ENCODE measurements at places on chromosomes 16 and 17.
A peak's percentile ranks its signal among the peaks of the same experiment; 100 is the strongest.

GRCh38 chr17:40561871-40562611 lies 3.2 kb downstream of the CCR7 start:
- no peak for DNase-seq

- DNase-seq = no peak
Measured at GRCh38 chr17:82383411-82383810, 11.8 kb downstream of the UTS2R start.

- DNase-seq = no peak
Measured at GRCh38 chr16:70161350-70161749, 12.2 kb upstream of the CLEC18C start.

DNA sequence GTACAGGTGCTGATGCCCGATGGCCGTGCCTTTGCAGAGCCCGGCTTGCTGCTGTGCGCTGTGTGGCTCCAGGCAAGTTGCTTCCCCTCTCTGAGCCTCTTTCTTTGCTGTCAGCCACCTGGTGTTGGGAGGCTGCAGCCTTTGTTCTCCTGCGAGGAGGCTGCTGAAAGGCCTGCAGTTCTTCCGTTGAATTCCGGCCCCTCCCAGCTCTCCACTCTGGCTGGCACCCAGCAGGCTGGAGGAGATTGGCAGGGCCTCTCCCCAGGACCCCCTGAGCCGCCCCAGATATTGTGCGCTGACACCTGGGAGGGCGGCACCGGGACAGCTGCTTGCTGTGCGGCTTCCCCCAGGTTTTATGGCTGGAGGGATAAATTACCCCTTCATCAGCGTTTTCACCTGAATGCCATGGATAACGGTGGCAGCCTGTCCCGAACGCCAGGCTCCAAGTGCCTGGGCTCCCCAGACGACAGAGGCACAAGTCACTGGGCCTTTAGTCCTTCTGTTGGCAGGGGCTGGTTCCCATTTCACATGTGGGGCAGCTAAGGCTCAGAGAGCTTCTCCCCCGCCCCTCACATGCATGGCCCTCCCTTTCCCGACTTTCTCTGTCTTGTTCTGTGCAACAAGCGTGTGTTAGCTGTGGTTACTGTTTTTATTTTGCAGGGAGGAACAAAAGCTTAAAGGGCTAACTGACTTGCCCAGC lies 35.1 kb upstream of the GSE1 start:
- DNase-seq = no peak

GRCh38 chr16:72469932-72470331 lies 298.0 kb upstream of the PMFBP1 start:
- DNase-seq = no peak

GRCh38 chr17:8700546-8700945 lies 44.1 kb downstream of the CCDC42 start:
- DNase-seq = no peak

- DNase-seq = no peak
Measured at GRCh38 chr17:65226227-65226626, 89.1 kb downstream of the RGS9 start.

- no peak for DNase-seq
Measured at GRCh38 chr16:65767125-65767524, 599.4 kb upstream of the CDH5 start.

- DNase-seq = peak; percentile 34
Measured at GRCh38 chr16:12646490-12647274, 157.0 kb downstream of the CPPED1 start.

DNA sequence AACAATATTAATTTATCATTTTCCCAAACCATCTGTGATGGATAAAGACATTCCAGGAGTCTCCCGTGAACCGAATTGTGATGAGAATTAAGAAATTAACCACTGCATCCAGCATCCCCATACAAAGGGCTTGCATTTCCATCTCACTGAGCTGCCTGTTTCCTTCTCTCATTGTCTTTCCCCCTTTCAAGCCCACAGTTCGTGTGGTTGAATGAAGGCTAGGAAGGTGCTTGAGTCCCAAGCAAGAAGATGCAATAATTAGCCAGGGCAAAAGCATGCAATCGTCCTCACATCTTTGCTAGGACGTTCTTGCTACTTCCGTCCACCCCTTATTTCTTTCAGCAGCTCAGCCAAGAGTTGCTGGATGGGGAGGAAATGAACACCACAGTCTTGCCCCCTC lies 146.1 kb downstream of the NTN1 start:
- no peak for DNase-seq

GRCh38 chr16:66605979-66606751 lies 1.7 kb downstream of the CMTM3 start:
- DNase-seq = no peak

GRCh38 chr17:28487881-28488532 lies 14.6 kb downstream of the SLC13A2 start:
- DNase-seq = no peak

GRCh38 chr16:22191532-22192260 lies 14.4 kb upstream of the EEF2K start:
- DNase-seq = no peak

GRCh38 chr16:24717411-24717810 lies 12.0 kb upstream of the TNRC6A start:
- DNase-seq = no peak

DNA sequence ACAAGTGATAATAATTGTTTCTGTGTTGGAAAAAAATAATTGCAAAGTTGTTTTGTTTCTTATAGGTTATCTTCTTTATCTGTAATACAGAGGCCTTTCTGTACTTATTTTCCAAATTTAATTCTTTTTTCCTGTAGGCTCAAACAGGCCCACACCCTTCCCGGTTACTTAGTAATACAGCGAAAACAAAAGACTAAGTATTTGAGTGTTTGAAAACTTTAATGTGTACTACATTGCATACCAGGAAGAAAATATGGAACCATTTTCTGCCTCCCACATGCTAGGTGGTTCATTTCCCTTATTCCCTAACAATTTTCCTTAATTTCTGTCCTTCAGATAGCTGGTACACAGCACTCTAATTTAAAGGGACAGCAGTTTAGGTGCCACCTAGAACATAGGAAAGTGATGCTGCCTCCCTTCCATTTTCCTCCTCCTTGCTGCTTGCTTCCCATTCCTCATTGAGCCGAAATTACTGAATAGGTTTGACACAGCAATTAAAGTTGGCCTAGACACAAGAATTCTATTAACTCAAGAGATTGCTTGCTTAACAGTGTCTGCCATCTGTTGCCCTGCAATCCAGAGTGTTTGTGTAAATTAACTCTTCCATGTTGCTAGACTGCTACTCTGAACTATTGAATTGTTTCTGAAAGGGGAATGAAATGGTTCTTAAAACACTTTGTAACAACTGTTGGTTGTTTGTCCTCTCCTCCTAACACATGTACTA lies 24.2 kb downstream of the CYB5B start:
- no peak for DNase-seq

- DNase-seq = no peak
Measured at GRCh38 chr17:66002812-66003211, 189.1 kb downstream of the CEP112 start.

DNA sequence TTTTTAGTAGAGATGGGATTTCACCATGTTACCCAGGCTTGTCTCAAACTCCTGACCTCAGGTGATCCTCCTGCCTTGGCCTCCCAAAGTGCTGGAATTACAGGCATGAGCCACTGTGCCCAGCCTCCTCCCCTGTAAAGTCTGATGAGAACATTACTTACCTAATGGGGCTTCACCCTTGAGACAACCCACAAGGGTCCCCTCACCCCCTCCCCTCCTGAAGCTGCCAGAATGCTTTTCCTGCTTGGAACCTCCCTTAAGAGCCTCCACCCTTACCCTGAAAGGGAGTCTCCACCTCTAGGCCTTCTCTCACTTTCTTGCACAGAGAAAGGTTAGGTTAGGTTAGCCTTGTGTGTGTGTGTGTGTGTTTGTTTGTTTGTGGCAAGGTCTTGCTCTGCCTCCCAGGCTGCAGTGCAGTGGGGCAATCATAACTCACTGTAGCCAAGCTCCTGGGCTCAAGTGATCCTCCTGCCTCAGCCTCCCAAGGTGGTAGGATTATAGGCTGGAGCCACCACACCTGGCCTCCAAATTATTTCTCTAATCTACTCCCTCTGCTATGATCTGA lies 8.9 kb downstream of the SLC5A11 start:
- no peak for DNase-seq

DNA sequence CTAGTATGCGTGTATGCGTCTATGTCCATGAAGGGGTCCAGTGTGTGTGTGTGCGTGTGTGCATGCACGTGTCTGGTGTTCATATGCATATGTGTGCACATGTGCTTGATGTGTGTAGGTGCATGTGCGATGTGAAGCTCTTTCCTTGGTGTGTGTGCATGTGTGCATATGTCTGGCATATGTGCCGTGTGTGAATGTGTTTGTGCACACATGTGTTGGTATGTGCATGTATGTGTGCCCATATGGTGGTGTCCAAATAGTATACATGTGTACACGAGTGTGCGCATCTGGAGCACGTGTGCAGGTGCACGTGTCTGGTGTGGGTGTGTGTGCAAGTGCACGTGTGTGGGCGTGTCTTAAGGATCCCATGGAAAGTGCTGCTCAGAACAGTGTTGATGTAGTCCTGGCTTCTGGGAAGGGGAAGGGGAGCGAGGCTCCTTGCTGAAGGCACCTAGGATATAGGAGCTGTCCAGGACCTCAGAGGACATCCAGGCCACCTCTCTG lies 17.0 kb downstream of the CACNA1G start:
- no peak for DNase-seq

GRCh38 chr17:10013365-10014112 lies 108.5 kb upstream of the RCVRN start:
- no peak for DNase-seq

DNA sequence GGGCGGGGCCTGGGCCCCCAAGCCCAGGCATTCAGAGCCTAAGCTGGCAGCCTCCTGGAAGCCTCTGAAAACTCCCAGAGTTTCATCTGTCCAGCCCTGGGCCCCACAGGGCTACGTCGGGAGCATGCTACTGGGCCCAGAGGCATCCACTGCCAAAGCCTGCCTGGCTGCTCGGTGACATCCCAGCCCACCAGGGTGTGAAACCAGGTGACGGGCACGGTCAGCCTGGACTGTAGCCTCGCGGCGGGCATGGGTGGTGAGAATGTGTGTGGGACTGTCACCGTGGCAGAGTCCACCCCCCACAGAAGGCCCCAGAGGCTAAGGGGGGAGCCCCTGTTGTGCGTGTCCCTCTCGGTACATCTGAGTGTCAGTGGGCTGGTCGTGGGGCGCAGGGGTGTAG lies 25.6 kb upstream of the AATK start:
- DNase-seq = no peak

DNA sequence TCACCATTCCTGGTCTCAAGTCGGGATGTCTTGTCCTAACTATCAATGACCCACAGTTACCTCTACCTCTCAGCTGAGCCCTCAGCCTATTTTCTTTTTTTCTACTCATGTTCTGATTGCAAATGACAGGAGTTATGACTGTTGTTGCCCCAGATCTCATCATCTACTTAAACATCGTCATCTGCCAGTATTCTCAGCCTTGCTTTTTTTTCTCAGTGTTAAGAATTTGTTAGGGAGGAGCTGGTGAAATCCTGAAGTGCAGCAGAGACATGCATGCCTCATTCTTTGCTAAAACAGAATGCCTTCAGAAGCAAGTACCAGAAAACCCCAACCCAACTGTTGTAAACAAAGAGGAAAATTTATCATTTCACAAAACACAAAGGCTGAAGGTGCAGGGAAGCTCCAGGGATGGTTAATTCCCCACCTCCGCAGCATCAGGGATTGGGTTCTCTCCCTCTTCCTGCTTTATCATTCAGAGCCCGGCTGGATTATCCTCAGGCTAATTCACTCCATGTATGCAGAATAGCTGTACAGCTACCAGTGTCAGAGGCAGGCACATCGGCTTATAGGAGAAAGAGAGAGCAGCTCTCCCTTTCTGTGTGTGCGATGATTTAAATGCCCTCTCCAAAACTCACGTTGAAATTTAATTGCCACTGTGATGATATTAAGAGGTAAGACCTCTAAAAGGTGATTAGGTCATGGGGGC lies 540.8 kb upstream of the HSBP1 start:
- DNase-seq = no peak

GRCh38 chr17:9456330-9456729 lies 119.3 kb downstream of the STX8 start:
- DNase-seq = no peak

GRCh38 chr16:84284154-84284722 lies 10.4 kb upstream of the WFDC1 start:
- no peak for DNase-seq

DNA sequence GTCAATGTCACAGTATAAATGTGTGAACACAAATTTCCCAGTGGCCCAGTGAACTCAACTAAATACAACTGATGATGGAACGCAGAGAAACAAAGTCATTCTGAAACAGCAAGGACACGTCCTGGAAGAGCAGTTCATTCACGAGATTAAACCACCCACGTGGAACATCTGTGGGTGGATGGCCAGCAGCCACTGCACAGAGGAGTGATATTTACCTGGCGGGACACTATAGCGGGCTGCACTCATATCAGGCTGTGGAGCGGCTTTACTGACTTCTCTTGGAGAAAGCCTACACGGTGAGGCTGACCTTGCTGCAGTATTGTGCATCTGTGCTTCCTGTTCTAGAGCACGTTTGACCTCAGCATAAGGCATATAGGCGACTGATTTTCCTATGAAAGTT lies 87.3 kb downstream of the TTC19 start:
- DNase-seq = no peak

DNA sequence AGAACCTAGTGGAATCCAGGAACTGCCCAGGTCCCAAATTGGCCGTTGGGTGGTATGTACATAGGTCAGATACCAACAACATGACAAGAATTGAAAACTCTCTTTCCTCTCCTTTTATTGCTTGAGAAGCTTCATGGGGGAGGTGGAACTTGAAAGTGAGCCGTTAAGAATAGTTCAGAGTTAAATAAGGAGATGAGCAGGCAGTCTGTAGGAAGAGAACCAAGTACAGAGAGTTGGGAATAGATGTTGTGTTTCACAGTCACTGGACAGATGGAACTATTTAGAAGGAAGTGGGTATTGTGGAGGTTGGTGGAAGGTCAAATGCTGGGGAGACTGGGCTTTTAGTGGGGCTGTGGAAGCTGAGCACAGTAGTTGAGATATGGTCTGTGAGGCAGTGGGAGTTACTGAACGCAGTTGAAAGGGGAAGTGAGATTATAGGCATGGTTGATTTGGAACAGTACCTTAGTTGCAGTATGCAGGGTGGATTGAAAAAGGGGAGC lies 26.4 kb downstream of the ARHGAP44 start:
- no peak for DNase-seq

GRCh38 chr16:13919330-13919682 lies 648 bp upstream of the ERCC4 start:
- DNase-seq = peak; percentile 49

- no peak for DNase-seq
Measured at GRCh38 chr16:81485824-81486539, 41.4 kb downstream of the CMIP start.

GRCh38 chr17:60559659-60559994 lies 33.6 kb upstream of the APPBP2 start:
- DNase-seq = no peak

DNA sequence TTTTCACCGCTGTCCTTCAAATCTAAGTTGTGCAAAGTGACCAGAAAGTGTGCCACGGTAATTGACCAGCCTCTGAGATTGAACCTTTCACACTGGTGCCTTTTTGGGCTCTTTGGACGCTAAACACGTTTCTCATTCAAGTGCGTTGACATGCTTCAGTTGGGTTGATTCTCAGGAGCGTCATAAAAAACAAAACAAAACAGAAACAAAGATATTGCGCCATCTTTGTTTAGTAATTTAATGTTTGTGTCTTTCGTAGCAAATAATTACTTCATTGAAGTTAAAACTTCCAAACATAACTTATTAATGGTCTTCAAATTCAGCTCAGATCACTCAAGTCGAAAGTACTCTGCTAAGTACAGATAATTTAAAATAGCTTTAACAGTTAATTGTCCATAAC lies 80.2 kb downstream of the OR1D5 start:
- DNase-seq = no peak

All from NCI-H2029 treated with DMSO at 0.1 percent for 48 hours (cell line).